ENCODE measurements at places on chromosomes 7 and 10.
A peak's percentile ranks its signal among the peaks of the same experiment; 100 is the strongest.

DNA sequence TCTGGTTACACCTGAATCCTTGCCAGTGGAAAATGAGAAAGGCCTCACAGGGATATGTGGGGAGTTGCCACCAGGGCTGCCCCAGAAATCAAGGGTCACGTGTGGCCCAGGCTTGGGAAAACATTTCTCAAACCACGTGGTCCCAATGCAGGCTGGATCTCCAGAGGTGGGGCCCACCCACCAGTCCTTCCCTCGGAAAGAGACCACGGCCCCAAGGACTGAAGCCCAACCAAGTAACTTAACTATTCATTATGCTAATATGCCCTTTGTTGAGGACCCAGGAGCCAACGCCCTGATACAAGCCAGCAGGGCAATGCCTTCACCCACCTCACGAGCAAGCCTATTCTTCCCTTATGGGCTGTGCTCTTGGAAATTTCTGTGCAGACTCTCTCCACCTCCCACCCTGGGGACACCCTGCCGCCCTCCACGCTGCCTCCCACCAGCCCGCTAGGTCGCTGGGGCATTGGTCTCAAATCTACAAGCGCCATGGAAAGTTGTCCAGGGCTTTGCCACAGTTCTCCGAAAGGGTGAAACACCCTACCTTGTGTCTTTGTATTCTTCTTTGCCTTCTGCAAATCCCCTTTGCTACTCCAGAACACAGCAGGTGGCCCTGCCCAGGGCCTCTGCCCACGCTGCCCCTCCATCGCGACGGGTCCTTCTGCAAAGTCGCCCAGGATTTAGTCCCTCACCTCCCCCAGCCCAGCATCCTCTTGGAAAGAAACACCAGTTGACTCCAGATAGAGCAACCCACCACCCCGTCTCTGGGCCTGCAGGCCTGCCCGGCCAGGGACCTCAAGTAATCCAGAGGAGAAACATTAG is 8.8 kb downstream of the TNS3 start:
- no peak for DNase-seq

DNA sequence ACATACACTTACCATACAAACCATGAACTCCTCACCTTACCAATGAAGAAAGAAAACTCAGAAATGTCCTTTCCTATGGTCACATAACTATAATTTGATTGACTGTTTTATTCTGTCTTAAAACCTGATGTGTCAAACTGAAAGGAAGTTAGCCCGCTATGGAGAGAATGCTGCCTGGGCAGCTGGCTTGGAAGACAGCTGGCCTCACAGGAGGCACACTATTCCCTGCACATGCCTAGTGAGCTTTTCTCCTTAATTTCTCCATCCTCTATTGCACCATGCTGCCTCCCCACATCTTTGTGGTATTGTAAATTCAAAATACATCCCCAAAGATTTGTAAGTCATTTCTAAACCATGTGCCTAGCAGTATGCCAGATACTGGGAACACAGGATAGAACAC is 163.3 kb downstream of the STK31 start:
- no peak for DNase-seq

DNA sequence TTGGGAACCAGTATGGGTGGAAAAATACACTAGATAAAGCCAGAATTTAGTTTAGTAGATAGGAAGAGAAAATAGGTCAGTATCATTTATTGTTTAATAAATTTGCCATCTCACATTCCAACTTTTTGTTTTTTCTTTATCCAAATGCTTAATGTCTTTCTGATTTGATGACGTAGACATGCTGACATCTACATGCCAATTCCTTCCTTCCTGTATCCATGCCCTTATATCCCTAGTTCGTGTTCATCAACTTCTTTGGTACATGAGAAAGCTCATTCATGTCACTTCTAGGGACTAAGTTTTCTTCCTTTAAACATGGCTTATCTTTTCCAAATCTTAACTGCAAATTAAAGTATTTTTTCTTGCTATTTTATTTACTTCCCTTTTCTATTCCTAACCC is 30.5 kb upstream of the ING3 start:
- no peak for DNase-seq

DNA sequence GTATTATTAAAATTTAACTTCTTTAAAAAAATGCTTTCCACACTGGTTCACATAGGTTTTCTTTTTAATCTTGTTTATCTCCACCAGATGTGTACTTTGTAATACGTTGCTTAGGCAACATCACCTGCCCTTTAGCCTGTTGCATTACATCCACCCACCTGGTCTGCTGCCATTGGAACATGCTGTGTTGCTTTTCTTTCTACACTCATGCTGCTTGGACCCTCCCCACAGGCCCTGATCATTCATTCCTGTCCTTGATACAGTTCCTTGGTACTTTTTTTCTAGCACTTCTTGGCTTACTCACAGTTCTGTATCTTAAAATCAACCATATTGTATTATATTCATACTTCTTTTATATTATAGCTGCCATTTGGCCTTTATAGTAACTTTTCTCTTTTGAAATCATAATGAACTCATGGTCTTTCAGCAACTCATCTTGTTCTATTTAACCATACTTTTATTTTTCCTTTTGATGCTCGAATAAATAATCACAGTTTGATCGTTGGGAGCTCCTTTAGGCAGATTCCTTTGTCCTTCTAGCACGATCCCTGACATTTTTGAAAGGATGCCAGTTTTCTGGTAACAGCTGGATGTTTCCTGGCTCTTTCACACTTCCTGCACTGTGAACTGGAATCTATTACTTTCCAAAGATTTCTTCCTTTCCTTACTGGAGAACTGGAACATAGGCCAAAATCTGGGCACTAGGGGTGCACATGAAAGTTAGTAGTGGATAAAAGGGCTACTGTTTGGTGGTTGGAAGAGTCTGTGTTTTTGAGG is 125.1 kb downstream of the CDK14 start:
- no peak for DNase-seq

DNA sequence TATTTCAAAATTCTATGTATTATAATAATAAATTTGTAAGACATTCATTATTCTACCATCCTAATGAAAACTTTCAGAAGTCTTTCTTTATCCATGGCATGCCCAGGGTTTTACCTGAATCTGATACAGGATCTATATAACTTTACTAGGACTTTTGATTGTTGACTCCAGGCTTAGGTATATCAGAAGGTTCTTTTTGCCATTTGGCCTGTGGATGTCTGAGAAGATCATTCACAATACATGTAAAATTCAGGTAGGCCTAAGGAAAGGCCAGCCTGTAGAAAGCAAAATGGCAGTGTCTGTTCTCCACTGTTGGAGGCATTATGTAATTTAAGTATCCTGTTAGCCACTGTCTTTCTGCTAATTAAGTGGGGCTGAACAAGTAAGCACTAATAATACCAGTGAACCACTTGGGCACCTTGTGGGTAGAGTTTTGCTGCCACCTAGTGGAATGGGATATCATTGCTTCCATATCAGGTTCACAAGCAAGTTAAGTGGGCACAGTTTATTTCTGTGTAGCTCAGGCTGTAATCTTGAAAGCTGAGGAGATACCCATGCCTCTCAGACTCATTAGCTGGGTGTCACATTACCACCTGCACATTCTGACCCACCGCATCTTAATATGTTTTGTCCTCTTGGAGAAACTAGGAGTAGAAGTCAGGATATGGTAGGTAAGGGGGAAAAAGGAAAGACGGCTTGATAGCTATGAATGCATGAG is 105.5 kb downstream of the SEPTIN7 start:
- DNase-seq = peak; percentile 33

- no peak for DNase-seq
Observed at GRCh38 chr7:31335161-31335856, 5.2 kb downstream of the NEUROD6 start.

- DNase-seq = no peak
Observed at GRCh38 chr10:93464776-93465388, 17.3 kb downstream of the MYOF start.
